CD4-positive, CD25-positive, alpha-beta regulatory T cell (primary cell): ENCODE measurements at places on chromosomes 4 and X. TPM values are rescaled to one million over a fixed set of nuclear protein-coding genes. Genes with fewer than 3 reads are reported as not detected.

Gene UGT2B11
- not detected for polyA plus RNA-seq

Gene ATP2B3
- not detected for polyA plus RNA-seq

Gene TNIP3
- 1.6 TPM for polyA plus RNA-seq

Gene MEPE
- polyA plus RNA-seq: not detected

Gene ZNF330
- 35.8 TPM for polyA plus RNA-seq

Gene NBDY
- polyA plus RNA-seq: 47.3 TPM

Gene RGN
- polyA plus RNA-seq: not detected

Gene DOK7
- polyA plus RNA-seq: not detected

Gene CASK
- polyA plus RNA-seq: 20.2 TPM

Gene TKTL2
- polyA plus RNA-seq: not detected
